ENCODE measurements at places on chromosomes 5 and 9. TPM values are rescaled to one million over a fixed set of nuclear protein-coding genes. Genes with fewer than 3 reads are reported as not detected.

TAF11L10 gene
- total RNA-seq = not detected

CAMK4 gene
- total RNA-seq = not detected

DNA sequence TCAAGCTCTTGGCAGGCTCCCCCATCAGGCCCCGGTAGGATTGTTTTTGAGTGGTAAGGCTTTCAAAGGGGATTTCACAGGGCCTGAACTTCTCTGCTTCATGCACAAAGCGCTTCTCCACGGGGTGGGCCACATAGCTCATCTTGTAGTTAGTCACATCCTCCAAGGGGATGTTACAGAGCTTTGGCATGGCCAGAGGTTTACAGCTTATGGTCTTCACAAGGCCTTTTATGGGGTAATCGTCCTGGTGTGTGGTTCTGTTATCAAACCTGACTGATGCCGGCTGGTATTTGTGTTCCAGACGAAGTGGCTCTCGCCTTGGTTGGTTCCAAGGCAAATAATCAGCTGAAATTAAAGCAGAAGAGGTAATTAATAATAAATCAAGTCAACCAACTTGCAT lies 104.3 kb downstream of the SAXO1 start:
- DNase-seq = no peak

ITK gene
- total RNA-seq = not detected

PDGFRB gene
- 21.0 TPM for total RNA-seq

FBXL7 gene
- not detected for total RNA-seq

GRCh38 chr5:141479776-141480175 lies 4.0 kb downstream of the PCDHGC3 start:
- no peak for DNase-seq

DNA sequence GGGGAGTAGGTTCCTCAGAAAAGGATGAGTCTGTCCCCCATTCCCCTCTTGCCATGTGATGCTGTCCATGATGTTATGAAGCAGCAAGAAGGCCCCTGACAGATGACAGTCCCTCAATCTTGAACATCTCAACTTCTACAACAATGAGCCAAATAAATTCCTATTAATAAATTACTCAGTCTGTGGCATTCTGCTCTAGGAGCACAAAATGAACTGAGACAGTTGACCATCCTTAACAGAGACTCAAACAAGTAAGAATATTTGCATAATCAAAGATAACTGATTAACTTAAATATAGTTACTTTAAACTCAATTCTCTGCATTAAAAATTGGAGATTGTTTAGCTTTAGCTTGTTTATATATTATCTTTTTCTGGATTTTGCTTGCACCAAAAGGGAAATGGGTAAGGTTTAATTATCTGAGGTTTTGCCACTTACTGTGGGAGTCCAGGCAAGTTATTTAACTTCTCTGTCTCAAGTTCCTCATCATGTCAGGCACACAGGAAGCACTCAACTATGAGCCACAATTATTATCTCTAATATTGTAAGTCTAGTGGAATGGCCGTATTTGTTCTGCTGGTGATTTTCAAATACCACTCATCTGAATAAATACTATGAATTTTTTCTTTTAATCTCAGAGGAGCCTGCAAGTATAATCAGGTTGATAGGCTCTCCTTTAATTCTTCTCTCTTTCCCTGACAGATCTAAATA lies 162.9 kb downstream of the TSSK1B start:
- DNase-seq = no peak

DNA sequence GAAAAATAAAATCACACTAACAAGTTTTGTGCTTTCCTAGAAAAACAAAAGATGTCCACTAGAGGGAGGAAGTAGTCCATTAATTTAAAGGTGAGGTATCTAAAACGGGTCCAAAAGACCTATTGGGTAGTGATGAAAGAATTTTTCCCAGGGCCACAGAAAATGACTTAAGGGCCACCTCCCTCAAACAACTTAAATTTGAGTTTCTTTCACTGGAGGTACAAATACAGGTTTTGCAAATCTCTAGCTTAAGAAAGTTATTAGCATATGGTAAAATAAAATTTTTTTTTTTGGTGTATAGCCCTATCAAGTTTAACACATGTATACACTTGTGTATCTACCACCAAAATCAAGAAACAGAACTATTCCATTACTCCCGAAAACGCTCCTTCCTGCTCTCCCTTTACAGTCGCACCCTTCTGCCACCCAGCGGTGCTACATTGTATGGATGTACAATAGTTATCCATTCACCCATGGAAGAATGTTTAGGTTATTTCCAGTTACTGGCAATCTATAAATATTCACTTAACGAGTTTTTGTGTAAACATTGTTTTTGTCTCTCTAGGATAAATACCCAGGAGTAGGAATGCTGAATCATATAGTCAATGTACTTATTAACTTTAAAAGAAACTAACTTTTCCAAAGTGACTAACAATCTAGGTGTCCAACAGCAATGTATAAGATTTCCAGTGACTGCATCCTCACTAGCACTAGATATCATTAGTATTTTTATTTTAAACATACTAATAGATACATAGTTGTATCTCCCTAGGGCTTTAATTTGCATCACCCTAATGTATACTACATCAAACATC lies 21.9 kb downstream of the DEPDC1B start:
- DNase-seq = peak; percentile 40

GRCh38 chr5:39794513-39795210 lies 369.9 kb upstream of the DAB2 start:
- DNase-seq = no peak

- no peak for DNase-seq
Measured at GRCh38 chr5:166883016-166883415, 1408.4 kb upstream of the WWC1 start.

DNA sequence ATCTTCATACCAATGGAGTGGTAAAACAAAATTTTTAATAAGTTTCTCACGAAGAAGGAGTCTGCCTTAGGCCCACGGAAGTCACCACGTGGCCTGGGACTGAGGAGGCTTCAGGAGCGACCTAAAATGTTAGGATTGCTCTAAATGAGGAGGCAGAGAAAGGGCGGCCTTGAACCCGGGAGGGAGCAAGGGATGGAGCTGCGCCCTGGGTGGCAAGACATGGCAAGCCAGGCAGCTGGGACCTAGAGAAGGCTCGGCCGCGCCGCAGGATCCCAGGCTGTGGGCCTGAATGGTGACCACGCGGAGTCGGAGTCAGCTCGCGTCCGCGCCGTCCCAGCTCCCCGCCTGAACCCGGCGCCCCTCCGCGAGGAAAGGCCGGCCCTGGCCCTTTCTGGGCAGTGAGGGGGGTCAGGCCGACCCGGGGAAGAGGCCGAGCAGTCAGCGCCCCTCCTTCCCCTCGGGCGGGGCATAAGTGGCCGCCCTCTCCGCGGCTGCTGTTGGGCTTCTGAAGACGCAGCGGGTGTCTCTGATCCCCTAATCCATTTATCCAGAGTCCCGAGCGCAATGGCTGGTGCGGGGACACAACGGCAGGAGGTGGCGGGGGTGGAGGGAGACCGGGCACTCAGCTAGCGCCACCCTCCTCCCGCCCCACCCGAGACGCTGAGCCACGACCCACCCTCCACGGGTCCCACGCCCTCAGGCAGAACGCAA lies 10.6 kb downstream of the IRX1 start:
- no peak for DNase-seq

DDX4 gene
- not detected for total RNA-seq

GFI1B gene
- not detected for total RNA-seq

LIX1 gene
- total RNA-seq = 2.0 TPM

GRCh38 chr9:85523202-85523601 lies 218.6 kb downstream of the AGTPBP1 start:
- DNase-seq = peak; percentile 25

DROSHA gene
- total RNA-seq = 39.6 TPM

GRCh38 chr5:116176121-116176520 lies 91.3 kb downstream of the COMMD10 start:
- DNase-seq = no peak

DNA sequence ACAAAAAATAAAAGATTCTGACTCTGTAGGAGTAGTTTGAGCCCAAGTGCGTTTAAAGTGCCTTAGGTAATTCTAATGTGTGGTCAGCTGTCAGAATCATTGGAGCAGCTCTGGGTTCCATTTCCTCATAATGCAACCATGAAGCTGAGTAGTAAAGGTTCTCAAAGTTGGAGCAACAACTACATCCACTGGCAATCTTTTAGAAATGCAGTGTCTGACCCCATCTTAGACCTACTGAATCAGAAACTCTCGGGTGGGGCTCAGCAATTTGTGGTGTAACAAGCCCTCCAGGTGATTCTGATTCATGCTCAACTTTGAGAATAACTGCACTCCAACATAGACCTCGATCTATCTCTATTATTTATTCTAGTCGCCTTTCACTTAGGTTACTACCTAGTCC lies 7.6 kb upstream of the ALDH1A1 start:
- no peak for DNase-seq

- DNase-seq = no peak
Measured at GRCh38 chr9:20023961-20024571, 235.2 kb upstream of the SLC24A2 start.

LAMC3 gene
- 1.8 TPM for total RNA-seq

- DNase-seq = no peak
Measured at GRCh38 chr5:121725450-121725849, 126.2 kb upstream of the FTMT start.

LMAN2 gene
- 339 TPM for total RNA-seq

DNA sequence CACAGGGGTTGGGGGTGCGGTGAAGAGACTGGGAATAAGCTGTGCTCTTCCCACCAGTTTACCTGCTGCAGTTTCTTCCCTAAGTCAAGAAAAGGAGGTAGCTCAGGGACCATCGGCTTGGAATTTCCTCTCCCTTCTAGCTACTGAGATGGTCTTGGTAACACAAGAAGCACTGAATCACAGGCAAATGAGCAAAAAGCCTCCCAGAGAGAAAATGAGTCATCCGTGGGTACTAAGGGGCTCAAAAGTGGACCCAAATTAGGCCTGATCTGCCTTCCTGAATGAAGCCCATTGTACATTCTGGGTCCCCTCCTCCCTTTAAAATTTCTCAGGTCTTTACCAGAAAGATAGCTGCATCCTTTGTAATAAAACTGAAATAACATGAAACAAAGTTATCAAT lies 49.9 kb downstream of the PTPN3 start:
- no peak for DNase-seq

DNA sequence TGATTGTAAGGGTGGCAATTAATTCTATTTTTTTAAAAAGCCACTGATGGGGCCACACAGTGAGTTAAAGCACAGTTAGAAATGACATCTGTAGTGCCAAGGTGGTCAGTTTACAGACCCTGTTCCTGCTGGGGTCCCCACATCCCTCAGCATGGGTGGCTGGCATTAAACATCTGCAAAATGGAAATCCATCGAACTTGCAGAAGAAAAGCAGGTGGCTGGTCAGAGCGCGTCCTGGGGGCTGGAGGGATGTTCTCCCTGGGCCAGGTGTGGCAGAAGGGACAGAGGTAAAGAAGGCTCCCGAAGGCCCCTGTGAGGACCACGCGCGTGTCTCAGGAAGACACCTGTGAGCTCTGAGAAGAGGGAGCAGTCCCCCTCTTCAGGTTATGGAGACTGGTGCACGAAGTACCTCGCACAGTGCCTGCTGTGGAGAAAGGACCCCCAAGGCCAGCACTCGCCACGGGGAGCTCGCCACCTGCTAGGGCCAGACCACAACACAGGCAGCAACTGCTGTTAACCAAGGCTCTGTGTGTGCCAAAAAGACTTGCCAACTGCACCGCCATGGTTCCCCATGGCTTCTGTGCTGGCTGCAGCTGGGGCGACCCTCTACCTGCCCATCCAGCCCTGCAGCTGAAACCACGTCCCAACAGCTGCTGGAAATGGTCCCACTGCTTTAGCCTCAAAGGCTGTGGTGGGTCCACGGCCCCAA lies 65.2 kb downstream of the RASGEF1C start:
- DNase-seq = no peak

UBQLN1 gene
- 111 TPM for total RNA-seq

DNA sequence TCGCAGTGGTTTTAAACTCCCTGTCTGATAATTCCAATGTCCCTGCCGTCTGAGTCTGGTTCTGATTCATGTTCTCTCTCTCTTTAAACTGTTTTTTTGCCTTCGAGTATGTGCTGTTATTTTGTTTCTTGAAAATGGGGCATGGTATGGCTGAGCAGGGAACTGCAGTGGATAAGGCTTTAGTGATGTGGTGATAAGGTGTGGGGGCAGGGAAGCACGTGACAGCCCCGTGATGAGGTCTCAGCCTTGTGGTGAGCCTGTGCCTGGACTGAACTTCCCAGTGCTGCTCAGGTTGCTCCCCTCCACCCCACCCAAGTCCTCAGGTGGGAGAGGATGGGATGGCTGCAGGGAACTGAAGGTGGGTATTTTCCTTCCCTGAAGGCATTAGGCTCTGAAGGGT lies 5.5 kb upstream of the ZNF354B start:
- no peak for DNase-seq

DNA sequence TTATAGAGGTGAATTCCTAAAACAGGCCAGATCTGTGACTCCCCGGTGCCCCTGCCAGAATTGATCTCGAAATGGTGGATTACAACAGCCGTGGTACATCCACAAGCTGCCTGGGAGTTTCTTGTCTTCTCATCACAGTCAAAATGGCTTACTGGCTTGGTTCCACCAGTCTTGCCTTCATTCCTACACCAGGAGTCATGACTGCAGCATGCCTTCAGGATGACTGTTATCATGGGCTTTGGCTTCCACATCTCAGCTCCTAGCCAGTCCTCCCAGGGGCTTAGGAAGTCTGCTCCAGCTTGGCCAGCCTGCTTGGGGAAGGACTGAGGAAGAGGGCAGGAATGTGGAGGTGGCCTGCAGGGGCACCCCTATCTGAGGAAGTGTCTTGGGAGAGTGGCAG lies 132.9 kb upstream of the NR3C1 start:
- DNase-seq = no peak

FOXD4L5 gene
- total RNA-seq = not detected

NEUROG1 gene
- total RNA-seq = not detected
